ENCODE measurements at places on chromosomes 7 and 10.
A peak's percentile ranks its signal among the peaks of the same experiment; 100 is the strongest.

DNA sequence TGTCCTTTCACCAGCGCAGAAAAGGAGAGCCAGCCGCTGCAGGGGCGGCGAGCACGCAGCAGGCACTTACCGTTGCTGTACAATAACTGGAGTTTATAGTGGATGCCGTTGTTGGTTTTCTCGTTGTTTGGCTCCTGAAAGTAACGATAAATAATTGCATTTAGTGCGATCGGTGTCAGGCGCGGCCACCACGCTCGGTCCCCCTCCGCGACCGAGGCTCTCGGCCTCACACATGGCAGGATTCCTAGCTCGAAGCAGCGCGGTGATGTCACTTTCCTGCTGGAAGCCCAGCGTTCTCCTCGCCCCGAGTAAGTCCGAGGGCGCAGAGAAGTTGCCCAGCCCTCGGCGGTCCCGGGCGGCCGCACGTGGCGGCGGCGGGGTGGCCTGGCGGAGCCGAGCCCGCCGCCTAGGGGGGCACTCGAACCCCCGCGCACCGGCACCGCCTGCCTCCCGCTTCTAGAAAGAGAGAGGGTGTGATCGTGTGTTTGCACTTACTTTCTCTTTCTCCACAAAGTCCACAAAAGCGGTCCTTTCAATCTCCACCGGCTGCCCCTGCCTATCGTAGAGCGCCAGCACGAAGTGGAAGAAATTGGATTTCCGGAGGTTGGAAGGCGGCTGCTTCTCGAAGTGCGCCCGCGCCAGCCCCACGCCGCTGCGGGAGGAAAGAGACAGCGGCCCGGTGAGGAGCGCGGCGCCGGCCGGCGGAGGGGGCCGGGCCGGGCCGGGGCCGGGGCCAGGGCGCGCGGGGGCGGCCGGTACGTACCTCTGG, 1.0 kb downstream of the EBF3 start:
- peak; percentile 46 for DNase-seq

DNA sequence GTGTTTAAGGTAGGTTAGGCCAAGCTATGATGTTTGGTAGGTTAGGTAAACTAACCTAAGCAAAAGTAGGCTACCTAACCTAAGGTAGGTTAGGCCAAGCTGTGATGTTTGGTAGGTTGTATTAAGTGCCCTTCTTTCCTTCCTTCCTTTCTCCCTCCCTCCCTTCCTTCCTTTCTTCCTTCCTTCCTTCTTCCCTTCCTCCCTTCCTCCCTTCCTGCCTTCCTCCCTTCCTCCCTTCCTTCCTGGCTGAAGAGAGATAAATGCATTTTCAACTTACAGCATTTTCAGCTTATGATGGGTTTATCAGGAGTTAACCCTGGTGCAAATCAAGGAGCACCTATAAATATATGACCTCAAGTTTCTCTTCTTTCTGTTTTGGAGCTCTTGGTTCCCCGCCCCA, 56.2 kb downstream of the SND1 start:
- DNase-seq, result no peak

DNA sequence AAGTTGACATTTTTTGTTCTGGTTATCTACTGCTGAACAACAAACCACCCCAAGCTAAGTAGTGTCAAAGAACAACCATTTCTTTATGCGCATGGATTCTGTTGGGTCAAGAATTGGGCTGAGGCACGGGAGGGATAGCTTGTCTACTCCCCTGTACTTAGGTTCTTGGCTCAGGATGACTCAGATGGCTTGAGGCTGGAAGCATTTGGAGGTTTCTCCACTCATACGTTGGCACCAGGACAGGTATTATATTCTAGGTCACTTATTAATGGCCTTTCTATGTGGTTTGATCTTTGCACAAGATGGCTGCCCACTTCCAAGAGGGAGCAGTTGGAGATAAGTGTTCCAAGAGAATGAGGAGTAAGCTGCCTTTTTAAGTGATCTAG, 11.8 kb upstream of the TFAM start:
- no peak for DNase-seq

DNA sequence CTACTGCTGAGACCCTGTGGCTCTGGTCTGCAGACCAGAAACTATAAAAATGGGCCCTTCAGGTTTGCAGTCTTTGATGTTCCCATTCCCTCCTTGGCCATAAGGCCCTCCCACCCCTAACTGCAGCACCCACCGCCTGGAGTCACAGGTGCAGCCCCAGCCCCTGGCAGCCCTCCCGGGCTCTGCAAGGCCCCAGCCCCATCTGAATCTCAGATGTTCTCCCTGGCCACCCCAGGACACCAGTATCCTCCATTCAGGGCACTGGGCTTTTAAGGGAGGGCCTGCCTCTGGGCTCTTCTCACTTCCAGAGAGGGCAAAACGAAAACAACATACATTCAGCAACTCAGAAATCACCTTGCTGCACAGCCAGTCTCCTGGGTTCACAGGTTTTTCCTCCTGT, 107.7 kb upstream of the RET start:
- DNase-seq, result no peak

DNA sequence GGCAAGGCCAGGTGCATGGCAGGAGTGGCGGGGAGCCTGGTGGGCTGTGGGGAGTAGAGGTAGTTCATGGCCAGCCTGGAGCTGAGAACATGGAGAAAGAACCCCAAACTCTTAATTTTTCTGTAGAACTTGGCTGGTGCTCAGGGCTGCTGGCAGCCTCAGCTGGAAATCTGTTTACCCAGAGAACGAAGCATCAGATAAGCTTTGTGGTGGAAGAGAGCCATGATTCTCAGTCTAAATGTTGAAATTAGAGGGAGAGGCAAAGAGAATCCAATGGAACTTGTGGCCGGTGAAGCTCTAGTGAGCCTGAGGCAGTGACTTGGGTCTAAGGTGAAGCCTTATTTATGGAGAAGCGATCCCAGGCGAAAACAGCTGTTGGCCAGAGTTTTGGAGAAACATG, 126.4 kb downstream of the CCDC3 start:
- DNase-seq, result peak; percentile 72

- DNase-seq, result no peak
Measured at GRCh38 chr7:125927556-125927955, 997.9 kb upstream of the POT1 start.

- peak; percentile 19 for DNase-seq
Measured at GRCh38 chr10:101749047-101750016, 26.6 kb downstream of the FGF8 start.

- DNase-seq, result no peak
Measured at GRCh38 chr7:99218406-99219184, 10.7 kb upstream of the KPNA7 start.

GRCh38 chr7:159027789-159028507, 116.7 kb downstream of the VIPR2 start:
- no peak for DNase-seq

GRCh38 chr7:11485636-11486035, 346.4 kb downstream of the THSD7A start:
- DNase-seq, result no peak

- DNase-seq, result peak; percentile 13
Measured at GRCh38 chr7:115269486-115269885, 347.6 kb downstream of the MDFIC start.

GRCh38 chr7:141200191-141201108, 126.6 kb downstream of the TMEM178B start:
- no peak for DNase-seq

GRCh38 chr7:90225181-90225580, 13.6 kb downstream of the STEAP2 start:
- DNase-seq, result no peak

GRCh38 chr10:3805791-3806461, 20.9 kb upstream of the KLF6 start:
- peak; percentile 87 for DNase-seq

GRCh38 chr7:23347682-23348180, 48.6 kb downstream of the MALSU1 start:
- DNase-seq, result peak; percentile 90

DNA sequence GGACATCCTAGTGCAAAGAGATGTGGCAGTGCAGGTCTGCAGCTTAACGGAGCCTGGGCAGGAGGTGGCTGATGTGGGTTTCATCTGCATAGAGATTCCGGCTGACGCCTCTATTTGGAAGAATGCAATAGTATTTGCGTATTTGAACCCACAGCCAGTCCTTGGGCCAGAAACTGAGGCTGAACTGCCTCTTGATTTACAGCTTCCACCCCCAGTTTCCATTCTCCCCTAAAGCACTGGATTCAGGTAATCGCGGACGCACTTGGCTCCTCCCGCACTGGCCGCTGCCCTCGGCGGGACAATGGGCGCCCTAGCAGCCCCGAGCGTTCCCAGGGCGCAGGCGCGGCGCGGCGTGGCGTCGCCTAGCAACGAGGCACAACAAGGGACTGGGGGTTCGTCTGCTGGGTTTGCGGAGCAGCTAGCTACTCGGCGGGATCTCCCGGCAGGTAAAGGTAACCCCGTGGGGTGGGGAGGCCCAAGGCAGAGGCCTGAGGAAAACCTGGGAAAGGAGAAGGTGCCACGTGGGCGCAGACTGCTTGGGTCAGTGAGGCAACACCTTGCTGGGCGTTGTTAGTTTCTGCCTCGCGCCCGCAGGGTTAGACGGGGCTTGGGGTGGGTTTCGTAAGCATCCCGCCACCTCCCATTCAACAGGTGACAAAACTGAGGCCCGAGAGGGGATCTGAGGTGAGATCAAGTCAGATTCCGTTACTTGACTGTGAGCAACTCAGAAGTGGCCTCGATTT, at the start of gene ARMC3:
TSS of gene ARMC3 (plus strand) at position 393 of the 743 bp plus-strand sequence. CDS start 3,944 bp downstream, outside the sequence.
- DNase-seq, result peak; percentile 49

- no peak for DNase-seq
Measured at GRCh38 chr7:85896531-85896930, 709.7 kb upstream of the SEMA3D start.

DNA sequence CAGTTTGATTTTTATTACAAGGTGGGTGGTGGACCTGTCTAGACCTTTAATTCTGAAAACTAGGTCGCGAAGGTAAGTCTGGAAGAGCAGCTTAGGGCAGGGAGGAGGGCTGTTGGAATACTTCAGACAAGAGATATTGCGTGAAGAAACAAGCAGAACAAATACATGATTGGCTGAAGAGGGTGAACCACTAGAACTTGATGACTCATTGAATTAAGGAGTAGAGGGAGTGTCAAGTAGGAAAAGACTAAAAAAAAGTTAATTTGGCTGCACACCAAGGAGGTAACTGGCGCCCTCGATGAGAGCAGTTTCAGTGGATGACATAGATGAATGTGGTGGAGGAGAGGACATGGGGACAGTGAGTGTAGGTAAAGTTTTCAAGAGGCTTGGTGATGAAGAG, 41.3 kb downstream of the WNT2 start:
- no peak for DNase-seq

- no peak for DNase-seq
Measured at GRCh38 chr7:50304911-50305582, 531 bp downstream of the IKZF1 start.

- no peak for DNase-seq
Measured at GRCh38 chr7:27189997-27190748, 5.1 kb upstream of the HOXA11 start.

GRCh38 chr7:30789334-30789711, 18.1 kb downstream of the MINDY4 start:
- peak; percentile 73 for DNase-seq

DNA sequence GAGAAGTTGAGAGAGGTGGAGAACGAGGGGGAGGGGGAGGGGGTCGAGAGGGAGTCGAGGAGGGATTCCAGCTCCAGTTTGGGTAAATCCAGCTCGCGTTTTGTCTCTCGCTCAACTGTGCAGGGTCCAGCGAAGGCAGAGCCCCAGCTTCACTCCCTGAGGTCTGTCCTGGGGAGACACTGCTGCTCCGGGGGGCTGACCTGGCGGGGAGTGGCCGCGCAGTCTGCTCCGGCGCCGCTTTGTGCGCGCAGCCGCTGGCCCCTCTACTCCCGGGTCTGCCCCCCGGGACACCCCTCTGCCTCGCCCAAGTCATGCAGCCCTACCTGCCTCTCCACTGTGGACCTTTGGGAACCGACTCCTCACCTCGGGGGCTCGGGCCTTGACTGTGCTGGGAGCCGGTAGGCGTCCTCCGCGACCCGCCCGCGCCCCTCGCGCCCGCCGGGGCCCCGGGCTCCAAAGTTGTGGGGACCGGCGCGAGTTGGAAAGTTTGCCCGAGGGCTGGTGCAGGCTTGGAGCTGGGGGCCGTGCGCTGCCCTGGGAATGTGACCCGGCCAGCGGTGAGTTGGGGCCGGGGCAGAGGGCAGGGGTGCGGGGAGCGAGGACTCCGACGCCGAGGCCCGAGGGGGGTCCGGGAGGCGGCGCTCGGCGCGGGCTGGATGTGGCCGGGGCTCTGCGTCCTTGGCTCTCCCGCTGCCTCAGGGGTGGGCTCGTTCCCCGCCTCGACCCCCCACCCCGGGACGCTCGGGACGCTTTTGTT, at the start of gene TET1:
TSS of gene TET1 (plus strand) at position 152 of the 757 bp plus-strand sequence. CDS start 12,002 bp downstream, outside the sequence.
- peak; percentile 55 for DNase-seq

- no peak for DNase-seq
Measured at GRCh38 chr7:46448478-46448877, 527.4 kb upstream of the IGFBP3 start.

Data from choroid plexus epithelial cell (primary cell).